Suprapubic skin (tissue), 4 donors: ENCODE measurements at places on chromosomes 2 and 18.

DNA sequence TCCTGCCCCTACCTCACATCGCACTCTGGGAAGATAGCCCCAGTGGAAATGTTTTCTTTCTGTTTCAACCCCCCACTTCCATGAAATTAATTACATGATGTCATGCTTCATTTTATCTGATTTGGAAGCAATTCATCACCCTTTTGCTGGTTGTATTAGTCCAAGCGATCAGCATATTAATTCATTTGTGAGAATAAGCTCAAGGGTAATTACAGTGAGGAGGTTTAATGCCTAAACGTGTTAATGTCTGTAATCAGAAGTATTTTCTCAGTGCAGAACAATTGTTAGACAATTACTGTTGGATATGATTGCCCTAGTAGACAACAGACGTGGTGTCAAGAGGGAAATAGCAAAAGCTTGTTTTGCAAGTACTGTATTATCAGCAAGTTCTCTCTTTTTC is 746.3 kb downstream of the CPS1 start:
- no peak overlapping the region for H3K4me3 ChIP-seq
- no peak overlapping the region for H3K27ac ChIP-seq
- H3K27me3 ChIP-seq, result no peaks in the 10 kb centered on the region
- no peak for DNase-seq

- H3K4me1 ChIP-seq, result no peaks in the 10 kb centered on the region
- DNase-seq, result no peak
- H3K27me3 ChIP-seq, result no peaks in the 10 kb centered on the region
- no peak overlapping the region for H3K4me3 ChIP-seq
Observed at GRCh38 chr2:234910186-234910679, 41.6 kb upstream of the SH3BP4 start.

GRCh38 chr2:197240421-197241041 is 70.0 kb downstream of the ANKRD44 start:
- no peaks in the 10 kb centered on the region for H3K36me3 ChIP-seq
- no peak overlapping the region for H3K27ac ChIP-seq

DNA sequence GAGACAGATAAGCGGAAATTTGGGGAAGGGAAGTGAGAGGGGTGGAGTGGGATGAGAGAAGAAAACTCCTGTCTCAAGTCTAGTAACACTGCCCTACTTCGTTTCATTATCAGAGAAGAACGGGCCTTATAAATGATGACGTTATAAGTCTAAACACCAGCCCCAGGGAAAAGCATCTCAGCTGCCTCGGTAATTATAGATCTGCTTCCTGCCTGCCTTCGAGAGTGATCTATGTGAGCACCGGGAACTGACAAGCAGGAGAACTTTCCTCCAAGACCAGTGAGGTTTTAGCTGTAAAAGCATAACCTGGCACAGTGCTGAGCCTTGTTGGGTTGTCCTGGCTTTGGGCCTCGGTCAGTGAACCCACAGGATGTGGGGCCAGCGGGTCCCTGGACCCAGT is 227.9 kb upstream of the SIX2 start:
- no peak overlapping the region for H3K4me3 ChIP-seq
- no peaks in the 10 kb centered on the region for H3K27me3 ChIP-seq
- no peaks in the 10 kb centered on the region for H3K36me3 ChIP-seq
- H3K4me1 ChIP-seq, result peaks cover 5% of the 10 kb centered on the region

DNA sequence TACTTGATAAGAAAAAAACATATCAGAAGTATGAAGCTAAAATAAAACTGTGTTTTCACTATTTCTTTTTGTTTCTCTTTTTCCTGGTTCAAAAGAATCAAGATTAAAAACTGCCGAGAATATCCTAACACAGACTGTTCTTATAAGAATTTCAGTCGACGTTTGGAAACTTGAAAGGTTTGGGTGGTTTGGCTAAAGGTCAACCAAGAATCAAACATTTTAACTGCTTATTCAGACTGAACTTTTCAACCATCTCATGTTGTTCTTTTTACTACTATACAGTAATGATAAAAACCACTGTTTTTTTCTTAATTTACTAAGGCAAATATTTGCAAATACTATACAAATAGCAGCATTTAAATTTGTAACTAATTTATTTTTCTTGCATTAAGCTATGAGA is 308.5 kb upstream of the TFPI start:
- H3K4me1 ChIP-seq, result no peaks in the 10 kb centered on the region
- DNase-seq, result no peak
- H3K27me3 ChIP-seq, result no peaks in the 10 kb centered on the region
- H3K36me3 ChIP-seq, result no peaks in the 10 kb centered on the region
- H3K27ac ChIP-seq, result no peak overlapping the region

GRCh38 chr2:98923244-98923940 is 12.6 kb downstream of the CRACDL start:
- no peaks in the 10 kb centered on the region for H3K27me3 ChIP-seq
- peaks cover 15% of the 10 kb centered on the region for H3K4me1 ChIP-seq
- H3K4me3 ChIP-seq, result no peak overlapping the region
- no peaks in the 10 kb centered on the region for H3K36me3 ChIP-seq
- DNase-seq, result no peak

DNA sequence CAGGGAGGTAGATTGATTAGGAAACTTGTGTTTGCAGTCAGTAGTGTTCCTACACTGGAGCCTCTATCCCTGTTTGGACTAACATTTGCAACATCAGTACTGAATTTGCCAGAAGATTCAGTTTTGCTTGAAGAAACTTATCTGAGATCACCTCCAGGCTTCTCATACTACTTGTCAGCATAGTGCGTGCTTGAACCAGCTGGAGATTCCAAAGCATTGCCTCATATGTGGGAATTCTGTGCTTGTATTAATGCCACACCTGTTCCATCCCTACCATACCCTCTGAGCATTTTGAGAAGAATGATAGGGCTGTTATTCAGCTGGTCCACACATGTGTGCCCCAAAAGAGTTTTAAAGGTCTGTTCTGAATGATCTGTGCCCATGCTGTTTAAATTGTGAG is 148.7 kb downstream of the RAPGEF4 start:
- no peaks in the 10 kb centered on the region for H3K4me1 ChIP-seq
- no peak for DNase-seq
- no peak overlapping the region for H3K27ac ChIP-seq
